Fibroblast of mammary gland (primary cell): ENCODE measurements at places on chromosomes 3 and 15.

- no peak for DNase-seq
Measured at GRCh38 chr15:26157081-26157480, 294.0 kb upstream of the ATP10A start.

DNA sequence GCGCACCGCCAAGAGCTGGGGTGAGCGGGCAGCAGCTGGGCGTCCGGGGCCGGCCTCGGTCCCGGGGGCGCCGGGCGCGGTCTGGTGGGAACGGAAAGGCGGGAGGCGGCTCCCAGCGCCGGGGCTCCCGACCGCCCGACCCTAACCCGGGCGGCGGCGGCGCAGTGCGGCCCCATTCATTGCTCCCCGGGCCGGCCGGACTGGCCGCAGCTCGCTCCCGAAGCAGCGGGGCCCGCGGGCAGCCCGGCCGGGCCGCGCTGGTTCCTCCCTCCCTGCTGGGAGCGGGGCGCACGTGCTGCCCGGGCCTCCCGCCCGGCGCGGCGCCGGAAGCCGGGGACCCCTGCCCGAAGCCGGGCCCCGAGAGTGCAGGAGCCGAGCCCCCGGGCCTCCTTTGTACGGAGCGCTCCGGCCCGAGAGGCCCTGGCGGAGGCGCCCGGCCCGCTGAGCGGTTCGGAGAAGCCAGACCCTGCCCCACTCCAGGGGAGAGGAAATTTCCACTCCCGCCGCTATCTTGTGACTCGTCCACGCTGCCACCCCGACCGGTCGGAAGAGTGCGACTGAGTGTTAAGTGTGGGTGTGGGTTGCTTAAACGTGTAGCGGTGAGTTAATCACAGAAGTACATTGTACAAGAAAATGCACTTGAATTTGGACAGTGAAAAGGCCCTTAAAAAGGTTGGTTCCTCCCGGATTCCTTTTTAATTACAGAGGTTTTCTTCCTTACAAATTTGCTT is 613 bp downstream of the ATP1B3 start:
- peak; percentile 49 for DNase-seq

DNA sequence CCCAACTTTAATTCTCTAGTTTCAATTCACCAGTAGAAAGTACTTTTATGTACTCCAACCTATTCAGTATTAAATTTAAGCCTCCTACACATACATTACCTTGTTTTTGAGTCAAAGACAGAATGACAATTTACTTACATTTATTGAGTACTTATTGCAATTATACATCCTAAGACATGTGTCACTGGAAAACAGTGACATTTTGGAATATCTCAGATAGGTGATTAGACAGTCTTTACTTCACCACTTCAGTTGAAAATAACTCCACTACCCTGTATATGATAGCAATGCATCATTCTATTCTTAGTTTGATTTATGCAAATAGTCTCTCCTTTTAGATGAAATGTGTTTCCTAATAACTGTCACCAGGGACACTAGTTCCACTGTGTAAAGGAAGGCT is 461.5 kb downstream of the TUSC7 start:
- DNase-seq = no peak

- no peak for DNase-seq
Measured at GRCh38 chr3:8765528-8765927, 3.9 kb downstream of the OXTR start.

GRCh38 chr15:50880651-50881114 is 27.8 kb upstream of the AP4E1 start:
- peak; percentile 76 for DNase-seq

DNA sequence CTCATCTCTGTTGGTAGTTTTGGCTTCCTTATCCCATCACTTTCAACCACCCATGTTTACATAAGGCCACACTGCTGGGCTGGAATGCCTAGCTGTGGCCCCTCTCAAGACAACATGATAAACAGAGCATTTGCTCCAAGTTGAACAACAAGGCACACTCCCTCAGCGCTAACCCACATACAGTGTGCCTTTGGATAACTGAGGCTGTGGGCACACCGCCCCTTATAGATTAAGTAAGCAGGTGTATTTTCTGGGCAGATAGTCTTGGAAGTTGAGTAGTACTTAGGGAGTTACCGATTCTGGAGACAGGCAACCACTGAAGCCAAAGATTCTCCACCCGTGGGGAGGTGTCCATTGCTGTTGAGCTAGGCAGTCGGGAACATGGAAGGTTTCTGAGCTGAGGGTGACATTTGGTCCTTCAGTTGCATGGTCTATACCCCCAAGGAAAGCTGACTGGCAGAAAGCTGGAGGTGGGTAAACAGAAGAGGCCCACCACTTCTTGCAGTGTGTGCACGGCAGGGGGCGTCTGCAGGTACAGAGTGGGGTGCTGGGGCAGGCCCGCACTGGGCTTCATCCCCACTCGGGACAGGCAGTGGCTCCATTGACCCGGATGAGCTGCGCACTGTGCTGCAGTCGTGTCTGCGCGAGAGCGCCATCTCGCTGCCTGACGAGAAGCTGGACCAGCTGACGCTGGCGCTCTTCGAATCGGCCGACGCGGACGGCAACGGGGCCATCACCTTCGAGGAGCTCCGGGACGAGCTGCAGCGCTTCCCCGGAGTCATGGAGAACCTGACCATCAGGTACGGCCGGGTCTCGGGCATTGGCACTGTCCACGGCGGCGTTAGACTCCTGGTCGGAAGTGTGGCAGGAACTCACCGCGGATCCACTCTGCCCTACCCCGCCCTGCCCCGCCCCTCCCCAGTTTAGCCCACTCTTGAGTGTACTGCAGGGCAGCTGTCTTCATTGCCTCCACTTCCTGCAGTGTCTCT is 16.8 kb downstream of the NOX5 start:
- DNase-seq = peak; percentile 42

DNA sequence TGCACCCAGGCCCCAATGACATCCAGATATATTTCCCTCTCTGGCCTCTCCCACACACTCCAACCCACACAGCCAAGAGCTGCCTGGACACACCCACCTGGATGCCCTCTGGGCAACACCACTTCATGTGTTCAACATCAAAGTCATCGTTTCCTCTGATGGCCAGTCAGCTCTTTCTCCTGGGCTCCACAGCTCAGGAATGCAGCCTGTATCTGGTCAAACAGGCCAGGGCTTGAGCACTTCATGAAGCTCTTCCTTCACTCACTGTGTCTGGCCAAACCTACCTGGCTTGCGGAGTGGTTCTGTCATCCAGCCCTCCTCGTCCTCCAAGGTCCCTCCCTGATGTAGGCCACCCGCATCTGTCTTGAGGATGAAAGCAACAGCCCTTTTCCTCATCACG is 35.8 kb upstream of the SLC6A11 start:
- DNase-seq = no peak

DNA sequence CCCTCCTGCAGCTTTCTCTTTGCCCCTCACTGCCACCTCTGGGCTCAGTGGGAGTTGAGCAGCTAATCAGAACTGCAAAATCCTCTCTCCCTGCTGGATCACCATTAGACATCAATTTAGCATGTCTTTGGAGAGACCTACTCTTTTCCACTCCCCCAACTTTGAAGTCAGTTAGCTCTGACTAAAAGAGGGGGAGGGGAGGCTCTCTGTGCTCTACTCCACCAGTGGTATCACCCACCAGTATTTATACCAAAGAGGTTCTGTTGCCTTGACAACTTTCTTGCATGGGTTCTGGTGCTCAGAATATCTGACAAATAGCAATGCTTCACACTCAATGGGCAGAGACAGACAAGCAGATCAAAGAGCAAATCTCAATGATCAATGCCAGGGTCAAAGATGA is 146.2 kb upstream of the ROPN1 start:
- DNase-seq = no peak

- no peak for DNase-seq
Measured at GRCh38 chr3:112000367-112000771, 1.6 kb downstream of the TAGLN3 start.

DNA sequence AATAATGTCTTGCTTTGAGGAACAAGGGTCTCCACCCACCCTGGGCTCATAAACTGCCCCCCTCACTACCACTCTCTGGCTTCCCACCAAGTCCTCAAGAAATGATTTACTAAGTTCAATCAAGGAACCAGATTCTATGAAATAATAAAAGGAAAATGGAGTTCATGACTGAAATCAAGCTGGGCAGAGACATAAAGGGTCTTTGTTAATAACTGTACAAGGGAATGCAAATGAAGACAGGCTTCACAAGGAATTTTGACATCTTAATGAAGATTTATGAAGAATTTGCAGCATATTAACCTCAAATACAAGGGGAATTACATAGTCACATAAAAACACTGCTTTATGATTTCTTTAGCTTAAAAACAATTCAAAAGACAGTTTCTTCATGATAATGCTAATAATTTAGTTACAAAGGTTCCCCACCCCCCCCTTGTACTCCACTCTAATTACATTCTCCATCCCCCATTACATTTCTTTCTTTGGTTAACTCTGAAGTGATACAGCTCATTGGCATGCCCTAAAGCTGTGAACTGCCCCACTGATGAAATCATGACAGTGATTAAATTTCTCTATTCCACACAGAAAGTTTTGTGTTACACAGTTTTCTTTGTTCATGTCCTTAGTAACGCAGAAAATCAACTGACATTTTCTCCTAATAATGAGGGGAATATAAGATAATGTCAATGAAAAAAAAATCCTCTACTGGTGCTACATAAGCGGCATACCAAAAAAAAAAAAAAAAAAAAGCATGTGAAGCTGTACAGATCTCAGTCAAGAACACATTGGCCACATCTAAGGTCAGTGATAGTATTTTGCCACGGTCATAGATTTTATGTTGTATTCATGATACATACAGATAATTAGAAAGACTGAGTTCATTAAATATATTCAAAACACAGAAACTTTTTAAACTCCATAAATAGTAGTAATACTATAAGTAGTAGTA is 54.4 kb downstream of the WWTR1 start:
- DNase-seq = peak; percentile 65

- peak; percentile 25 for DNase-seq
Measured at GRCh38 chr3:108008106-108008505, 82.7 kb downstream of the CD47 start.
